ENCODE measurements at places on chromosomes 1 and 21. TPM values are rescaled to one million over a fixed set of nuclear protein-coding genes. Genes with fewer than 3 reads are reported as not detected.

Gene BRINP2
- total RNA-seq: not detected

Gene PTPN22
- 2.1 TPM for total RNA-seq

Gene ACKR1
- total RNA-seq: not detected

Gene TSTD1
- total RNA-seq: 106 TPM

Gene FCGR2B
- not detected for total RNA-seq

Gene ID3
- total RNA-seq: 65.3 TPM

Gene MCOLN2
- total RNA-seq: 0.89 TPM

Gene S100A7A
- not detected for total RNA-seq

Gene LIN9
- total RNA-seq: 3.4 TPM

Gene SLC2A5
- 1.6 TPM for total RNA-seq

Gene SYCP1
- total RNA-seq: not detected

Gene UQCRHL
- total RNA-seq: 1.5 TPM

Gene LCA5L
- total RNA-seq: 3.6 TPM

Gene HORMAD1
- not detected for total RNA-seq

Gene DYNLT5
- total RNA-seq: not detected

Gene A3GALT2
- not detected for total RNA-seq

Gene RGS16
- under 0.01 TPM for total RNA-seq

Gene PGBD2
- total RNA-seq: 12.6 TPM

Gene TRPM2
- total RNA-seq: 0.52 TPM

Gene GOLT1A
- 0.75 TPM for total RNA-seq

Gene KCNJ15
- total RNA-seq: 319 TPM

Gene ZYG11A
- 0.75 TPM for total RNA-seq

Gene AIRE
- total RNA-seq: not detected

Gene KRTAP19-1
- total RNA-seq: not detected

Gene LRRIQ3
- total RNA-seq: 2.5 TPM

Gene SLC5A9
- total RNA-seq: 0.35 TPM

Gene PEX10
- 38.0 TPM for total RNA-seq

Gene RBP7
- total RNA-seq: 9.7 TPM

Gene ABCG1
- total RNA-seq: 0.85 TPM

Gene CHIT1
- total RNA-seq: not detected

Gene LHX8
- not detected for total RNA-seq

Gene GMEB1
- 8.7 TPM for total RNA-seq

Gene DDR2
- 1.2 TPM for total RNA-seq

Gene GNPAT
- total RNA-seq: 51.7 TPM

Gene PLEKHA6
- total RNA-seq: 16.7 TPM

Gene EXO1
- total RNA-seq: 1.8 TPM

Gene OLIG2
- not detected for total RNA-seq

Gene SPRR1B
- not detected for total RNA-seq

Gene CCDC28B
- total RNA-seq: 6.9 TPM

Gene TRNP1
- 106 TPM for total RNA-seq

Gene RHOC
- total RNA-seq: 1,250 TPM

Gene FCGR1A
- total RNA-seq: not detected

Gene RAB3B
- 33.9 TPM for total RNA-seq

Gene KCNJ9
- not detected for total RNA-seq

Gene PTGFRN
- 76.7 TPM for total RNA-seq

Gene AMIGO1
- 4.1 TPM for total RNA-seq

Gene FAM72C
- total RNA-seq: 1.6 TPM

Gene PODN
- total RNA-seq: 0.40 TPM

Gene BMP8A
- 0.10 TPM for total RNA-seq
